ENCODE measurements at places on chromosomes 4 and X.

- no peak for DNase-seq
Observed at GRCh38 chr4:84496331-84496705, 2.8 kb downstream of the NKX6-1 start.

- DNase-seq, result no peak
Observed at GRCh38 chrX:38052096-38052495, 45.7 kb downstream of the SYTL5 start.

- DNase-seq, result no peak
Observed at GRCh38 chrX:120769576-120770341, 105.9 kb downstream of the CT47B1 start.

DNA sequence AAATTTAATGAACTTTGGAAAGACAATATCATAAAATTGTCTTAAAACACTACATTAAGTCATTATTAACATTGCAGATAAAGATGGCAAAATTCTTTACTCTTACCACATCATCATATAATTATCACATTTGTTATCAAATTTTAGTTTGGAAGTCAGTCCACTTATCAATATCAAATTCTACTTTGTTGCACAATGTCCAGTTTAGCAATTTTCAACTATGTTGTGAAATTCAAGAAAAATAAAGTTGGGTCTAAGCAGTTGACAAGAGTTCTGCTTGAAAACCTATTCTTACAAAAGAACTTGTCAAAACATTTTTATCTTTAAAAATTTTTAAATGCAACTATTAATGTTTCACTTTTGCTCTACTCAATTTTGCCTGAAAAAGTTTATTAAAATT lies 44.7 kb upstream of the TET2 start:
- DNase-seq, result no peak

Data from activated CD4-positive, alpha-beta T cell treated with anti-CD3 and anti-CD28 coated beads, Interleukin-2, amount 50 U/mL, for 48 hours (primary cell).